ENCODE measurements at places on chromosomes 4 and X.

- DNase-seq: peak; percentile 78
Measured at GRCh38 chr4:139666735-139667281, 1.2 kb downstream of the MGST2 start.

- DNase-seq: no peak
Measured at GRCh38 chr4:169241464-169241863, 29.3 kb downstream of the SH3RF1 start.

GRCh38 chrX:76555816-76556215, 128.3 kb downstream of the MAGEE1 start:
- DNase-seq: no peak

DNA sequence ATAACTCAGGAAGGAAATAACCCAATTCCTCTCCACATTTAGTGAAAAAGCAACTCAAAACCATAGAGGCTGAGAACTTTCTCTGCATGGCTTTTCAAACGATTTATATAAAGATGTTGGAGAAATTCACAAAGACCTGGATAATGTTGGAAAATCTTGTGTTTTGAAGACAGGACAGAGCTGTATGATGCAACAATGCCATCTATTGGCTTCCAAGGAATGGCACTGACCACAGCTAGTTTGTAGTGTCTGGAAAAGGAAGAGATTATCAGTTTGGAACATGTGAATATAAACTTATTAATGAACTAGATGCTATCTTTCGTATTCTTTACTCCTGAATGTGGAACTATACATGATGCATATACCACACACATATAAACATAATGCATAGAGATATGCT, 503.6 kb downstream of the IL1RAPL1 start:
- peak; percentile 18 for DNase-seq

DNA sequence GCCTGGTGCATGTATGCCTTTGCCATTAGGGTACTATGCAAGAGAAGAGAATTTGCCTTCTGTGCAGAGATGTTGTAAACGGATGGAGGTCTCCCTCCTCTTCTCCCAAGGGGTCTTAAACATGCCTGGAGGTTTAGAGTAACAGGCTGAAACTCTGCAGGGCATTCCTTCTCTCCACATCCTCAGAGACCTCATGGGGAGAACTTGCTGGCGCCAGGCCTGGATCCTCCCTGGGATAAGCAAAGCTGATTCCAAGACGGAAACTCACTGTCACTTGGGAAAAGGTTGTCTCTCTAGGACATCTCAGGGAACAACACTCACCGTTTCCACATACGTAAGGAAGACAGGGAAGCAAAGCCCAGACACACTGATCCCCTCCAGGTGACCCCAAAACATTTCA, 76.9 kb upstream of the GPM6B start:
- no peak for DNase-seq

- DNase-seq: no peak
Measured at GRCh38 chr4:87031920-87032319, 97.1 kb downstream of the AFF1 start.

- DNase-seq: no peak
Measured at GRCh38 chr4:384311-385010, 46.8 kb downstream of the ZNF141 start.

GRCh38 chrX:3697220-3697684, 16.2 kb downstream of the PRKX start:
- no peak for DNase-seq

- DNase-seq: no peak
Measured at GRCh38 chr4:145047151-145047550, 50.8 kb downstream of the ANAPC10 start.

DNA sequence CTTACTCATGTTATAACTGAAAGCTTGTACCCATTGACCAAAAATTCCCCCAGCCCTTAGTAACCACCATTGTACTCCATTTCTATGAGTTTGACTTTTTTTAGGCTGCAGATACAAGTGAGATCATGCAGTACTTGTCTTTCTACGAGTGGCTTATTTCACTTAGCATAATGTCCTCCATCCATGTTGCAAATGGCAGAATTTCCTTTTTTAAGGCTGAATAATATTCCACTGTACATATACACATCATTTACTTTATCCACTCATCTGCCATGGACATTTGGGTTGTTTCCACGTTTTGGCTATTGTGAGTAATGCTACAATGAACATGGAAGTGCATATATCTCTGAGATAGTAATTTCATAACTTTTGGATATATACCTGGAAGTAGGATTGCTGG, 10.4 kb downstream of the RBM3 start:
- DNase-seq: no peak

- peak; percentile 2 for DNase-seq
Measured at GRCh38 chrX:118976599-118977340, 2.4 kb downstream of the LONRF3 start.

Measured in NCI-H526 treated with DMSO at 0.1 percent for 48 hours (cell line).